ENCODE measurements at places on chromosomes 11 and 22.

DNA sequence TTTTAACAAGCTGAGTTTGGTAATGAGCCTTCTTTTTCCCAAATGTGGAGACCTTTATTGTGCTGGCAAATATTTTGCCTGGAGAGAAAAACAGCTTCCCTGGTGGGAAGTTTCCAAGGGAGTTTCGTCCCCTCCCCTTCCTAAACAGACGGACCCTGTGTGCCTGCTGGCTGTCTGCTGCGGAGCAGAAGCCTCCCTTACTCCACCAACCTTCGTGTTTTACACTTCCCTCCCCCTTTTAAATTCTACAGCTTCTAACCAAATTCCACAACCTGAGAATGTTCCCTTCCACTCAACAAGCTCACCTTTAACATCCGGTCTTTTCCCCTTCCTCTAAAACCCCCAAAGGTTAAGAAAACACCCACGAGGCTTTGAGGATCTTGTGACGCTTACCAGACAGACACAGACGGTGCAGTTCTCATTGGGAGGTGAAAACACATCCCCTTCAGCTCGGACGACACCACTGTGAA, 17.1 kb downstream of the VWCE start:
- DNase-seq = no peak

DNA sequence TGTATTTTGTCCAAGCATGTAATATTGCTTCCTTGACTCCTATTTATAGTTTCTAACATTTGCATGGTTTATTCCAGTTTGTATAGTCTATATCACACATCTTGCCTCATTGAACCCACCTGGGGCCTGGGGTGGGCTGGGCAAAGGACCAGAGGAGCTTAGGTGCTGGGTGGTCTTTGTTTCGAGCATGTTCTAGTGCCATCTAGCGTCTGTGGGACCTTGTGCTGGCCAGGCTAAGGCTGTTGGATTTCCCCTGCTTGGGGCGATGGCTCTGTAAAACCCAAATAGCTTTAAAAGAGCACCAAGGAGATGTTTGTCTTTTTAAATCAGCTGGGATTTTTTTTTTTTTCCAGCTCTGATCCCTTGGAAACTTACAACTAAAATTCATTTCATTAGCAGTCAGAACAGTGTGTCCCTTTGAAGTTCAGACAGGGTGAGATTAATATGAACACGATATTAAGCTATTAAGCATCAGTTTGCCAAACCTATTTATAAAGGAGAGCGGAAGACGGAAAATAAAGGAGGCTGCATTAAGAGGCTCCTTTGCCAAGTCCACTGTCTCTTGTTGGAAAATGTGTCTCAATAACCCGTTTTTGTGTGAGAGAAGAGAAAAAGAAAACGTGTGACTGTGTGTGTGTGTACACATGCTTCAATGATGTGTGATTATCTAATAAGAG, 157.4 kb downstream of the COMMD9 start:
- DNase-seq = no peak

DNA sequence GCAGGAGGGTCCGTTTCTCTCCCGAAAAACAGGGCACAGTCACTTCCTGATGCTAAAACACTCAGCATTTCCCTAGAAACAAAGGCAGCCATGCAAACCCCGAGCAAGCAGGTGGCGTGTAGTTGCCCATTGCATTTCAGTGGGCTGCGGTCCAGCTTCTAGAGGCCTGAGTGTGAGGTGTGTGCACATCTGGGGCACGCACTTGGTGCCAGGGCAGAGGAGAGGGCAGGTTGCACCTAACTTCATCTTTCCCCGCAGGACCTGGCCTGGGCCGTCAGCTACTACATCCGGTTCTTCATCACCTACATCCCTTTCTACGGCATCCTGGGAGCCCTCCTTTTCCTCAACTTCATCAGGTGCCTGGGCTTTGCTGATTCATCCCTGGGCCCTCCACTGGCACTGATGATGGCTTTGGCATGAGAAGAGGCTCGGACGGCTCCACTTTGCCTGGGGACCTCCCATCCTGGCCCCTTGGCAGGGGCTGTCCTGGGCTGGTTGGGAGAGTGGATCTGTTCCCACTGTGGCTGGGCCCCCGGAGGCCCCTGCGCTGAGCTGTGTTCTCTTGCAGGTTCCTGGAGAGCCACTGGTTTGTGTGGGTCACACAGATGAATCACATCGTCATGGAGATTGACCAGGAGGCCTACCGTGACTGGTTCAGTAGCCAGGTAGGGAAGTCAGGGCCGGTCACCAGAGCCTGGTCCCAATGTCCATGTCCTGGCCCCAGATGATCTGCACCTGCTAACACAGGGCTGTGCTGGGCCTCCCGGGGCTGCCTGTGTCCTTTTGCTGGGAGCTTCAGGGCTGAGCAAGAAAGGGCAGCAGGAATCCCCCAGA, 28.4 kb downstream of the FADS3 start:
- DNase-seq = no peak

DNA sequence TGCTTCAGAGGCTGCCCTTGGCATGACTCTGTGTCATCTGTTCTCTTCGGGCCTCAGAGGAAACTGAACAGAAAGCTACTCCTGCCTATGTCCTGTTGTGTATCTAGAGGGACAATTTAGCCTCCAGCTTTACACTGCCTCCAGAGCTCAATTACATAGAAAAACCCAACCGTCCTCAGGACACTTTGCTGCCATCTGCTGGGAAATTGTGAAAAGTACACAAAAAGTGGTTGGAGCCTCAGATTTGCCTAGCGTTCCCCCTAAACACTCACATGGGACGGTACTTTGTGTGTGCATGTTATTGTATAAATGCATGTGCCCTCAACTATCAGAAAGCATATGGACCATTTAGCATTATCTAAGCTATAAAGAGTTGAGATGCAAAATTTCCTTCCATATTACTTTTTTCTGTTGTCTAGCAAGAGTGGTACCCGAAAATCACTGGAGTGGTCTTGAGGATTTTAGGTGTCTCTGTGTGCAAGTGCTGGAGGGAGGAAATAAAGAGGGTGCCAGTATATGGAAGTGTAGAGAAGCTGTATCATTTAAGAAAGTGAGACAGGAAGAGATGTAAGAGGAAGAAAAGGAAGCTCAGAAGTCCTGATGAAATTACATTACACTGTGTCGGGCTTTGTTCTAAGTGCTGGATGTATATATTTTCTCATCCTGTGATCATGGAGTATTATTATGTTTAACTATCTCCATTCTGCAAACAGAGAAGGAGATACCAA, 8.7 kb upstream of the MS4A4E start:
- no peak for DNase-seq

DNA sequence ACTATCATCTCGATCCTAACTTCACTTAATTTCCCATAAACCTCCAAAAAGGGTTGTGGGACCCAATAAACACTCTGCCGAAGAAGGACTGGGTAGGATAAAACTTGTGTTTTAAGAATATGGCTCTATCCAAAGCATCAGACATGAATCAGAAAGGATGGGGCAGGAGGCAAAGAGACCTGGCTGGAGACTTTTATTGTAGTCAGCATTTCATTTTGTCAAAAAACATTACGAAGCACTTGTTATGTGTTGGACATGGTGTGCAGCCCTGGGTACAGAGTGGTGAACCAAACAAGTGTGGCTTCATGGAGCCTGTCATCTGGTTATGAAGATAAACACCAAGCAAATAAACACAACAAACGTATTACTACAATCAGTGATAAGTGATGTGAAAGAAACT, 17.3 kb downstream of the IL10RA start:
- DNase-seq = no peak

DNA sequence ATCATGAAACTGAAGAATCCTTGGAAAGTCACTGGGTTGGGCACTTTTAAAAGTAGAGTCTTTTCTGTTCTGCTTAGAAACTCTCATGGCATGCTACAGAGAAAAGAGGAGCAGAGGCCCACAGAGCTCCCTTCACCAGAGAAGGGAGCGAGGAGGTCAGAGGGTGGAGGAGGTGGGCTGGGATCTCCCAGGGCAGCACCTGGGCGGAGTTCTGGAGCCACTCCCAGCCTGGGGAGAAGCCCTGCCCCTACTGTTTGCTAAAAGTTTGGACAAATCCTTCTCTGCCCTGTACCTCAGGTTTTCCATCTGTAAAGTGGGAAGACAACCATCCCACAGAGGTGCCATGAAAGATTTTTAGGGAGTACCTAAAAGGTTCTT, 299.1 kb downstream of the KIRREL3 start:
- DNase-seq = no peak

- DNase-seq = no peak
These were observed 774.3 kb downstream of the FAM181B start for GRCh38 chr11:81959341-81959740.

DNA sequence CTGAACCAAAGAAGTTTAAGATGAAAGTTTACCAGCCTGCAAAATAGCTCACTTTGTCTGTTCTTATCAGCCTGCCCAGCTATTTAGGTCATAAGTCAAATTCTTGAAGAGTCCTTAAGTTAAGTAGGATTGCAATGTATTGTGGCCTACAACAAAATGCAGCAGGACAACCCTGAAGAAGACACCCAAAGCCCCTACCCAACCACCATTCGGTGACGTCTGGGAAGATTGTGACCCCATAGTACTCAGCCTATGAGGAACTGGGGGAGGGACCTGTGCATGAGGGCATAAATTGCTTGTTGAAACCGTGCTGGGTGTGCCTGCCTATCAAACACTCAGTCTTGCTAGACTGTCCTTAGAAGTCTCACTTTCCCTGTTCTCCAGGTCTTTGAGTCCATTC, 50.5 kb upstream of the FDX1 start:
- no peak for DNase-seq

DNA sequence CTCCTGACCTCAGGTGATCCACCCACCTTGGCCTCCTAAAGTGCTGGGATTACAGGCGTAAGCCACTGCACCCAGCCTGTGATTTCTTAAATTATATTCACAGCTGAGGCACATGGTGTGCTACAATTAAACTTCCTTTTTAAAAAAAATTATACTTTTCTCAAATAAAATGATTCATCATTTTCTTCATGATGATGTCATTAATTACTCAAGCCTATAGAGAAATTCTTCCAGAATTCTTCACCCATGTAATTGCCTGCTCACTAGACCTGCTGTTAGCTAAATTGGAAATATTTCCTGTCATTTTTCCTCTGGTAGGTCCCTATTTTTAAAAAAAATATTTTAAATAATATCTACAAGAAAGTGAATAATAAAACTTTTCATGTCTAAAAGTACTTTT, 440.0 kb upstream of the ANO3 start:
- no peak for DNase-seq

GRCh38 chr11:119478711-119479285, 55.8 kb upstream of the THY1 start:
- no peak for DNase-seq

DNA sequence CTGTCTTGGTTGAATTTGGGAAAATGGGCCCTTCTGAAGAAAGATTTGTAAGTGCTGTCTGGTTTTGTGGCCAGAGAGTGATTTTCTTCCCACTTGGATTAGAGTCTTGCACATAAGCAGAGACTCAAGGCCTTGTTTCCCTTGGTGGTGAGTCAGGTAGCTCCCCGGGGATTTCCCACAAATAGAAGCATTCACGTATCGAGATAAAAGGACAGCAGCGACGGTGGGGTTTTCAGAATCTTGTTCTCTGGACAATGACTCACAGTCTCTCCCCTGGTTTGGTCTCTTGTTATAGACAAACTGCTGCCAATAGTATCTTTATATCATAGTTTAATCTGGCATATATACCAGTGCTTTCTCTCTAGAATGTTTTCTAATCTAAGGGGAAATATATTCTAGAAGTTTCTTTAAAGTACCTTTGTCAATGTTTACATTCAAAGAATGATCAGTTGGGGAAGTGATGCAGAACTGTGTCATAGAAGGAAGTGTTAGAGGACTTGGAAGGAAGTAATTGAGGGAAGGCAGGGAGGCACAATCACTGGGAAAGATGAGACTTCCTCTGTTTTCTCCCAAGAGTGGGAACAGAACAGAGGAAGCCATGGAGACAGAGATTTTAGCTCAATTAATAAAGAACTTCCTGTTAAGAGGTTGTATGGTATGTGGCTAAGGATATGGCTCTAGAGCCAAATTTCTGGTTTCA, 18.1 kb downstream of the POLA2 start:
- no peak for DNase-seq

DNA sequence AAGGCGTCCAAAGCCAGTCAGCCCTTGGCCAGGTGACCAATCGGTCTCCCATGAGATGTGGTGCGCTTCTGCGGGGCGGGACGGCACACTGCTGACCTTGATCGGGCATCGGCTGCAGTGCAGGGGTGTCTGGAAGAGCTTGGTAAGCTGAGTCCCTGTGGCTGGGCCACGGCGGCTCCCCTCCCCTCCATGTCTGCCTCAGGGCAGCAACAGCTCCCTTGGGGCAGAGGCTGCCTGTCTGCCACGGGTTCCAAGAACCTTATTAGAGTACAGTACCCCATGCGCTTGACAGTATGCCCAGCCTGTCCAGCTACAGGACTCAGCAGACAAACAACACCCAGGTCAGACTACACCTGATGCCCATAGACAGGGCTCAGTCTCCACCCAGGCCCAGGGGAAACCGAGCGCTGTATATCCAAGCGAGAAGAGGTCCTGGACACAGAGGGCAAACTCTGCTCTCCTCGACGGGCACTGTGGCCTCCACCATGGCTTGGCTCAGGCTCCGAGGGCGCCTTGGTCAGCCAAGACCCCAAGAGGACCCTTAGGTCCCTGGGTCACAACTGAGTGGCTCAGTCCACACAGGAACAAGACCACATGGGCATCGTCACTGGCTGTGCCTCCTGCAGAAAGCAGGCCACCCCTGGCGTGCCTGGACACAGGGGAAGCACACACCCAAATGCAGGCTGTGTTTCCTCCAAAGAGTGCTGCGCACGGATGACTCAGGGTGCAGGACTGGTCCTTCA, 18.9 kb downstream of the TSPAN32 start:
- no peak for DNase-seq

DNA sequence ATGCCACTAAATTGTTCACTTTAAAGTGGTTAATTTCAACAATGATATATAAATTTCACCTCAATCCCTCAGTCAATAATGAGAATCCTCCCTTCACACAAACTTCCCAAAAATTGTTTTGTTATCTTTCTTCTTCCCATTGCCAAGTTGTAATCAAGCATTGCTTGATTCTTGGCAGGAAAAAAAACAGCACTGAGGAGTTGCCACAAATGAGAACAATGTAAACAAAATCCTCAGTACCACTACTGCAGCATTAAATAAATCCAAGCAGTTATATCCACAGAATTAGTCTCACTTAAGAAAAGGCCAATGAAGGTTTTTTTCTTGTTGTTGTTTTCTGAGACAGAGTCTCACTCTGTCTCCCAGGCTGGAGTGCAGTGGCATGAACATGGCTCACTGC, 38.2 kb downstream of the FAM168A start:
- DNase-seq = no peak

GRCh38 chr11:94885581-94885980, 87.8 kb downstream of the CWC15 start:
- DNase-seq = no peak

DNA sequence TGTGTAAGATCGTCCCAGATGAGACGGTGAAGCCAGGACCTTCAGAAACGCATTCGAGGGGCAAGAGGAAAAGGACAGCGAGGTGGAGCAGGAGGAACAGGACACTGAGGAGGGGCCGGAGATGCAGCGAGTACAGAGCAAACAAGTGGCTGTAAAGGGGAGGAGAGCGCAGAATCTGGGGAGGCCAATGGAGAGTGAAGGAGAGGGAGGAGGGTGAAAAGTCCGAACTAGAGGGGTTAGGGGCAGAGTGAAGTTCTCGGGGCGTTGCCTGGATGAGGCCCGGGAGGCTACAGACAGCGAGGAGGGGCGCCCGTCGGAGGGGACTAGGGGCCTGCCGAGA, 8.8 kb upstream of the PPIL2 start:
- no peak for DNase-seq
